ENCODE measurements at places on chromosomes 7 and 10. TPM values are rescaled to one million over a fixed set of nuclear protein-coding genes. Genes with fewer than 3 reads are reported as not detected.
A peak's percentile ranks its signal among the peaks of the same experiment; 100 is the strongest.

DNA sequence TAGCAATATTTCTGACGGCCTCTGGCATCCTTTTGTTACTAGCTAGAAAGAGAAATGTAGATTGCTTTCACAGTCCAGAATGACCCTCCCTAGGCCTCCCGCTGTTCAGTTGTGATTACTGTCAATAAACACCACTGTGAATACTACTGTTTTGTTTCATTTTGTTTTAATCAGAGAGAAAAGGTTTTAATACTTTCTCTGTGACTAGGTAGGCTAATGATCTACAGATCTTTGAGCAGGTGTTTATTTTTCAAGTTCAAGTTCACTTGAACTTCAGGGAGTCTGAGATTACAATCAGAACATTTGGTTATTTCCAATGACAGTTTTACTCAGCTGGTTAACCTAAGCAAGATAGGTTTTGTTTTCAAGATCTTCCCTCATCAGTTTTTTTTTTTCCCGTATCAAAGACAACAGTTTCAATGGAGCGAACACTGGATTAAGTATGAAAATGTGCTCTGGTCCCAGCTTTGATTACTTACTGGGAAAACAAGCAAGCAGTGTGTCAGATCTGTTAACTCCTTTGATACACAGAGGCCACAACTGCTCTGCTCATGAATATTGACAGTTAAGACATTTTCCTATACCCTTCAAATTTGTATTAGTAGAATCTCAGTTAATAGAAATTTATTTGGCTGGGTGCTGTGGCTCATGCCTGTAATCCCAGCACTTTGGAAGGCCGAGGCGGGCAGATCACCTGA is 34.8 kb downstream of the VKORC1L1 start:
- DNase-seq: no peak

EPO gene
- total RNA-seq: 4.0 TPM

DNA sequence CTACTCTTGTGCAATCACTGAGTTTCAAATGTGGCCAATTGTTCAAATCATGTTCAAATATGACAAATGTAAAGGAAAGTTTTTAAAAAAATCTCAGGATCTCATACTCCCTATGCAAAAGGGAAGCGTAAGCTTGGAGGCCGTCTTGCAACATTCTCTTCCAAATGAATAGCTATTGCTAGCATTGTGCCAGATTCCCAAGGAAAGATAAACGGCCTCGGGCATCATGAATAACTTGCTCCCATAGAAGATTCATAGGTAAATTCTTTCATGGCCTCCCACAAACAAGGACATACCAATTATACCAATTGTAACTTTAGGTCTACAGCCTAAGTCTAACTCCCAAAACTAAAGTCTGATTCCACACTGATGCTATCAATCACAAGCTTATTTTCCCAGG is 416.9 kb downstream of the THSD7A start:
- no peak for DNase-seq

COX19 gene
- 4.7 TPM for total RNA-seq

- no peak for DNase-seq
Measured at GRCh38 chr7:36072620-36073019, 80.4 kb upstream of the EEPD1 start.

- DNase-seq: no peak
Measured at GRCh38 chr10:132500781-132501415, 36.7 kb upstream of the INPP5A start.

DNA sequence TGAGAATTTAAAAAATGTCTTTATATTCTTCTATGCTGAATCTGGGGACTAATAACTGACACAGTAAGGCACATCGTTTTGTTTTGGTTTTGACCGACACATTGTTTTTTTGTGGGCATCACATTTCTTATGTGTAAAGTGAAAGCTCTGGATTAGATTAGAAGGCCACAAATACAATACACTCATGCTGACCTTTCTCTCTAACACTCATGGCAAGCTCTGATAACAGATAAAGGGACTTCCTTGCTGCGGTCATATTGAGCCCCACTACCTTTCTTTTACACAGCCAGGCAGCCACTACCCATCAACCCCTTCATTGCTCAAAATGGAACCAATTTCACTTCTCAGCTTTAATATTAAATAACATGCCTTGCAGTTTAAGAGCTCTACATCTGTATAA is 26.0 kb downstream of the PPP1R3A start:
- DNase-seq: no peak

APBB1IP gene
- total RNA-seq: 1.2 TPM

GRCh38 chr7:92044940-92045339 is 89.3 kb downstream of the CYP51A1 start:
- no peak for DNase-seq

GRCh38 chr10:103982639-103983038 is 15.7 kb downstream of the SLK start:
- DNase-seq: no peak

DNA sequence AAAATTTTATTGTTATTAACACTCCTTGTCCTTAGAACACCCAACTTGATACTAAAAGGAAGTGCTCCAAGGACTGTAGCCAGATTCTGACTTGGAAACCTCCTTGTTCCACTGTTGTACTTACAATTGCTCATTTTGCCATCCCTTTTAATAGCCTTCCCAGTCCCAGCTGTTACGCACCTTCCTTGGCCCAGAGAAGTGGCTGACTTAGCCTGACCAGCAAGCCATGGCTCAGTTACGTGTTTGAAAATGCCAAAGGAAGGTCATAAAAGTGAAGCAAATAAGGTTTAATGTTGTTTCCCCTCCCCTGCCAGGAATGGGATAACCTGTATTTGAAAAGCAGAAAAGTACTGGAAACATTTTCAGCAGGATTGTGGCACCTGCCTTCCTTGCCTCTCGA is 3.7 kb upstream of the ANKRD1 start:
- no peak for DNase-seq

- DNase-seq: no peak
Measured at GRCh38 chr10:69897432-69897831, 95.7 kb downstream of the COL13A1 start.

GRCh38 chr7:74355091-74355490 is 65.9 kb downstream of the CLIP2 start:
- peak; percentile 33 for DNase-seq

DNA sequence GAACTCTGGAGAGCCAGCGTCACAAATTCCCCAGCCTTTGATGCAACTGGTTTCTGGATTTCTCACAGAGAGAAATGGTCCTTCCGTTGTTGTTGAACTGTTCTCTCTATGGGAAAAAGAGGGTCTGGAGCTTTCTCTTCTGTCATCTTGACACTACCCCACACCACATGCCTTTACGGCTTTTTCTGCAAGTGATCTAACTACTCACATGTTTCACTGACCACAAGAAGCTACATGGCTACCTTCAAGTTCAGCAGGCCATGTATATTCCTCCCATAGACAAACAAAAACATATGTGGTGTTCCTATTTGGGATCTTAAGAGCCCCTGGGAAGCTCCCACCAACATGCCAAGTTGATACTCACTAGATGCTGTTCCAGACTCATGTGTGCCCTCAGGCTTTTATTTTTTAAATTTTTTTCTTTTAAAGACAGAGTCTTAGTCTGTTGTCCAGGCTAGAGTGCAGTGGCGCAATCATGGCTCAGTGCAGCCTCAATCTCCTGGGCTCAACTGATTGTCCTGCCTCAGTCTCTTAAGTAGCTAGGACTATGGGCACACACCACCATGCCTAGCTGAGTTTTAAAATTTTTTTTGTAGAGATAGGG is 72.0 kb downstream of the RNF216 start:
- no peak for DNase-seq

DNA sequence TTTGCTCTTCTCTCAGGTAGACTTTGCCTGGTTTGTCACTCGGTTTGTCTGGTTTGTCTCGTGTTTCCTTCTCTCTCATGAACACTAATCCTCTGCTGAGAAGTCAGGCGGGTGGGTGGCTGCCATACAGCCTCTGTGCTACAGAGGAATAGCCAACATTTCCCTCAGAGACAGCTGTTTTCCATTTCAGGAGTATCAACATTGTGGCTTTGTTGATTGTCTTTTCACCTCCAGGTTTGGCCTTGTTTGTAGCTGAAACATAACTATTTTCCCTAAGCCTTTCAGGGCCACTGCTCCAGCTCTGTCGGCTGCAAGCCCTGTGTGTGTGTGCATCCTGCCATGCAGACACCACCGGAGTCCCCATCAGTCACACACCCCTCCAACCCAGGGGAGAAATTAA is 122.8 kb downstream of the BAMBI start:
- no peak for DNase-seq

GRCh38 chr10:13396369-13396768 is 48.3 kb upstream of the SEPHS1 start:
- no peak for DNase-seq

DNA sequence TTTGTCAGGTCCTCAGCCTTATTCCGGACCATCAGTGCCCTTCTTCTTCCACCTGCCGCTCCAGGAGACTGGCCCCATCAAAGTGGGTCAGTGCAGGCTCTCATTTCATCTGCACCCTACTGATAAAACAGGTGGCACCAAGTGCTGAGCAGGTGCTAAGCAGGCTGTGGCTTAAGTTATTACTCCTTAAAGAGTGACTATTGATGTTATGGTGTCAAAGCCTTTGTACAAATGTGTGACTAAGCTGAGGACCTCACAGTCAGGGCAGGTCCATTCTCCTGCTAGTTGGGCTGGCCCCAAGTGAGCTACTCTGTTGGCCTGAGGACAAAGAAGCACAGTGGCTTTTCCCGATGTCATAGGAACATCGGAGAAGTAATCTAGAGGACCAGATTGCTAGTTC is 11.2 kb upstream of the CALD1 start:
- no peak for DNase-seq

NEUROD6 gene
- total RNA-seq: not detected

DNA sequence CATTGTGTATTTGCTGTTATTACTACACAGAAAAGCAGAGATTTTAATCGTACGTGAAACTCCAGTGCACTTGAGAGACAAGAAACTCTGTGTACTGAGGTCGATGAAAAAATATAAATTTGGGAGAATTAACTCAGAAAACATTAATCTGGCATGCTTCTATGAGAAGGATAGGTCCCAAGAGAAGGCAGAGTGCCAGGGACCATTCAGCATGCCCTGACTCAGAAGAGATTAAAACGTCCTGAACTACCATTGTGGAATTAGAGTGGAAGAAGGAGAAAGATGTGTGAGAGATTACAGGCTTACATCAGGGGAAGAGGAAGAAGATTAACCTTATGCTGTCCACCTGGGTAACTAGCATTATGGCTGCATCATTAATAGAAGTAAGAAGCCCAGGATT is 72.4 kb downstream of the REEP3 start:
- no peak for DNase-seq

AGR3 gene
- 3.1 TPM for total RNA-seq

NACAD gene
- 1.4 TPM for total RNA-seq

GRCh38 chr10:43904301-43904700 is 255.6 kb upstream of the ZNF32 start:
- no peak for DNase-seq

DNA sequence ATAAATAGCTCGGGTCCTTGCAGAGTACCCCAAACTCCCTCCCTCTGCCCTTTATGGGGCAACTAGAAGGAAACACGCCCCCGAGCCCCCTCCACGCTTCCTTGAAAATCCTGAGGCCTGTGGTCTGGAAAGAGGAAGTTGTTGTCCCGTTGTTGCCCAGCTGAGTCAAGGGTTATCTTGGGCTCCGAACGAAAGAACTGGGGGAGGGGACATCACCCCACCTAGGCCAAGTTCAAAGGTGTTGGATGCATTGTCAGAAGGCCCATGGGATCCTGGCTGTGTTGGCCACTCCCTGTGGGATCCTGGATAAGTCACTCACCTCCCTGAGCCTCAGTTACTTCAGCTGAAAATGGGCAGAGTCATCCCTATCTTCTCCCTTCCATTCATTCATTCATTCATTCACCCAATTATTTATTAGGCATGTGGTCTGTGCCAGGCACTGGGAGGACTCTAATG is at the start of gene CCL24:
Gene CCL24 (minus strand): TSS at position 26 of the 456 bp plus-strand sequence. CDS start 91 bp downstream, outside the sequence.
- no peak for DNase-seq

TRIM73 gene
- total RNA-seq: 11.0 TPM

DNA sequence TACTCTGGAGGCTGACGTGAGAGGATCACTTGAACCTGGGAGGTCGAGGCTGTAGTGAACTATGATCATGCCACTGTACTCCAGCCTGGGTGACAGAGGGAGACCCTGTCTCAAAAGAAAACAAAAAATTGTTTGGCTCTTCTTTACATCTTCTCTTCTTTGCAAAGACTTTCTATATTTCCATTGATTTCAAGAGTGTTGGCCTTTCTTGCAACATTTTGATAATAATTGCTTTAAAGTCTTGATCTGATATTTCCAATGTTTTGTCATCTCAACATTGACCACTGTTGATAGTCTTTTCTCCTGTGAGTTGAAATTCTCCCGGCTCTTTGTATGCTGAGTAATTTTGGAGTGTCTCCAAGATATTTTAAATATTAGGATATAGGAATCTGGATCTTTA is 17.8 kb upstream of the CLDN4 start:
- DNase-seq: no peak

- DNase-seq: no peak
Measured at GRCh38 chr10:68336754-68337351, 4.1 kb upstream of the PBLD start.

DNA sequence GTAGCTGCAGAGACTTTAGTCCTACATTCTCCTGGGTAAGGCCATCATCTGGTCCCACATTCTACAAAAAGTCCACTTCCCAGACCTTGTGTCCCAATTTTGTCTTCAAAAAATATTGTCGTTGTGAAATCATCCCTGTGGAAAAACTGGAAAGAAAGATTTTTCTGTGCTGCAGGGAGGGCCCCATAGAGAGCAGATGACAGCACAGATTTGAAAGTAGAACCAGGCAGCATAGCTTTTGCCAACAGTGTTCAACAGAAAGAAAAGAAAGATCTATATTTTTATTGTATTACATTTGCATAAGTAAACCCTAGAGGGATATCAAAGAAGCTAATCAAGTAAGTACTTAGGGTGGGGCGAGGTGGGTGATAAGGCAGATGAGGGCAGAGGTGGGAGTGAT is 48.3 kb upstream of the C1GALT1 start:
- DNase-seq: no peak

DNA sequence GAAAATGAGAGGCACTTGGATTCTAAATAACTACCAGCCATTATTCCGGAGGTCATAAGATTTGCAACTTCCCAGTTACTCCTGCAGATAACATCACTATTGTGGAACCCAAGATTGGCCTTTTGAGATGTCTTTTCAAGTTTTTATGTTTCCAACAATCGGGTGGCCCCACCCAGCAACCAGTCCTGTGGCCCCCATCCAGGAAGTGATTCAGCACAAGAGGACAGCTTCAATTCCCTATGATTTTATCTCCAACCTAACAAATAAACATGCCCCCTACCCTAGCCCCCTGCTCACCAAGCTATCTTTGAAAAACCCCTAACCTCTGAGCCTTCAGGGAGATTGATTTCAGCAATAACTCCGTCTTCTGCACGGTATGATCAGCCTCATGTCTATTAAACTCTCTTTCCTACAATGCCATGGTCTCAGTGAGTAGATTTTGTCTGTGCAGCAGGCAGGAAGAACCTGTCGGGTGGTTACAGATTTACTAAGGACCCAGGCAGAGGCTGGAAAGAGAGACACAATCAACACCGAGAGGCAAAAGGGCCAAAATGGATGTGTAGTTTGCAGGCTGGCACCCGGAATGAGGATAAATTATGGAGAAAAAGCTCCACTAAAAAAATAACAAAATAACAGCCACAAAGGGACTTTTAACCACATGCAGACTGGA is 83.9 kb upstream of the UNC5B start:
- no peak for DNase-seq
